ENCODE measurements at places on chromosomes 7 and 10.

DNA sequence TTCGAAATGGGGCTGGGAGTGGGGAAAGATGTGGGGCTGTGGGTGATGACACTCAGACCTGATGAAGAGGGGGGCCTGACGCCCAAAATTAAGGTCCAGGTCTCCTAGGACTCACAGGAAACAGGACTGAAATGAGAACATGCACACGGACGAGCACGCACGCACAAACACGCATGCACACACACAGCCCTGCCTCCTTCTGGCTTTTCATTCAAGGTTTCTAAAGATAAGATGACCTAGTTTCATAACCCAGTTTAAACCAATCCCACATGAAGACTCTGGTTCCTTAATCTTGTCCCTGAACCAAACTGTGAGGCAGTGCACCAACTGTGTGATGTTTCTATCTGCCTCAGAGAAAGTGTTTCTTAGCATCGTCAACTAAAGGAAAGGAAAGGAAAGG lies 162.0 kb downstream of the DGKI start:
- no peak for DNase-seq

DNA sequence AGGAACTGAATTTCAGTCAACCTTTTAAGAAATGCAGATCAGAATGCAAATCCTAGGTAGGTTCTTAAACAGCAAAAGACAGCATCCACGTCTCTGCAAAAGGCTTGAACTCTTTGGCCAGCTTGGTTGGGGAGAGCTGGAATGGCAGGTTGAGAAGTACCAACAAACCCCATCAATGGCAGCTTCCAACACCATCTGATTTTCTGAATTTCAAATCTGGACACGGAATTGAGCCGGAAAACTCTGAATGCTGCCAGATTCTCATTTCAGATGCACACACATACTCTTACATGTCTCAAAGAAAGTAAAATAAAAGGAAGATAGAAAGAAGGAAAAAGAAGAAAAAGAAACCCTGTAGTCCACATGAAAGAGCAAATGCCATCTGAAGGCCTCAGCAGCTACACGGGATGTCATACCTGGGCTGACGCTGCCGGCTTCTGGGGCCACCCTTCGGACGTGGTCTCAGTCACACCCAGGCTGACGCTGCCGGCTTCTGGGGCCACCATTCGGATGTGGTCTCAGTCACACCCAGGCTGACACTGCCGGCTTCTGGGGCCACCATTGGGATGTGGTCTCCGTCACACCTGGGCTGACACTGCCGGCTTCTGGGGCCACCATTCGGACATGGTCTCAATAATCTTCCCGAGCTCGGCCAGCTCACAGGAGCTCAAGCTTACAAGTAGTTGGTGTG lies 165.3 kb downstream of the PTPRN2 start:
- no peak for DNase-seq

DNA sequence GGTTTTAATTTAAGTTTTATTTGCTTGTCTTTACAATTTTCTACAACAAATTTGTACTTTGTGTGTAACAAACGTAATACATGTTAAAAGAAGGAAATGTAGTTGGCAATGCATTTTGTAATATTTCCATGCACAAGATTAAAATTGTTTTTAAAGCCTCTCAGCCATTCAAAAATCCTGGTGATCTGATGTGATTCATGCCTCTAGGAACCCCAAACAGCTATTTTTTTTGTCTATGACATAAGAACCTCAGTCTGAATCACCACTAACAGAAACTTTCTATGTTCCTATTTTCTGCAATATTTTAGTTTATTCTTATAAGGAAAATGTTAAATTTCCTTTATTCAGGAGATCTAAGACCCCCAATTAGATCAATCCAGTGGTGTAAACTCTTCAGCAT lies 183.1 kb upstream of the YAE1 start:
- no peak for DNase-seq

DNA sequence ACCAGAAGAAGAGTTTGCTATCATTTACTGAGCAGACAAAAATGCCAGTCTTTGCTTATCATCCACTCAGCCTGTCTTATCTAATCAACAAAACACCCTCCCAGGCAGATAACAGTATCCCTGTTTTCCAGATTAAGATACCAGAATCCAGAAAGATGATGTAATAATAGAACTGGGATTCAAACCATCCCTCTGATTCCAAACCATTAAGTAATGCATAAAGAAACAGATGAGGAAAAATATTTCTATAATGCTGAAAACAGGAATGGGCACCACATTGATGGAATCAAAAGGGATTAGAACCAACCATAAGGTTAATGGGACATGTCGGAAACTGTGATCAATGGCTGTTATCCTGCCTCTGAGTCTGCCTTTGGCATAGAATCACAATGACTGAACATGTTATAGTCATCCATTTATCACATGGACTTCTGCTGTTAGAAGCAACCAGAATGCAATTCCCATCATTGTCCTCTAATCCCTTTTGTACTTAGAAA lies 92.1 kb upstream of the RSU1 start:
- no peak for DNase-seq

GRCh38 chr10:35452847-35453246 lies 116.5 kb downstream of the CCNY start:
- no peak for DNase-seq

DNA sequence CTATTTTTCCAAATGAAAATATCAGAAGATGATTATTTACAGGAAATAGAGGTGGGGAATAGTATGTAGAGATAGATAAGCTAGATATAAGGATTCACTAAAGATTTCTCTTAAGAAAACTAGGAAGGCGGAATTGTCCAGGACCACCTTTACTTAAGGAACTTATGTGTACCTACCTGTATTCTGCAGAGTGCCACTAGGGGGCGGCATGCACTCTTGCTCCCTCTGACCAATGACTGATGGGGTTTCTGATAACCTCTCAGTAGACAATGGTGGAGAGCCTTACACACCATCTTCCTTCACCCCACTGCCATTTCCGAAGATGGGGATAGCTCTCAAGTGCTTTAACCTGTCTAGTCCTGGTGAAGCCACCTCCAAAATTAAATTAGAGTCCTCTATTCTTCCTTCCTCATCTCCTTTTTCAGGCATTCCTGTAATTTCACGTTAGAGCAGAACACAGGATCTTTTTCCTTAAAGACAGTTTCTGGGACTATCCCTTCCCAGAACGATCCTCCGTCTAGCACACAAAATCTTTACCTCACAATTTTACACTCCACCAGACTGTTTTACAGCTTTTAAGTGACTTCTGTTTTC lies 453.1 kb downstream of the SORCS1 start:
- DNase-seq, result no peak

- DNase-seq, result no peak
Measured at GRCh38 chr10:129764011-129764900, 199.8 kb downstream of the EBF3 start.

DNA sequence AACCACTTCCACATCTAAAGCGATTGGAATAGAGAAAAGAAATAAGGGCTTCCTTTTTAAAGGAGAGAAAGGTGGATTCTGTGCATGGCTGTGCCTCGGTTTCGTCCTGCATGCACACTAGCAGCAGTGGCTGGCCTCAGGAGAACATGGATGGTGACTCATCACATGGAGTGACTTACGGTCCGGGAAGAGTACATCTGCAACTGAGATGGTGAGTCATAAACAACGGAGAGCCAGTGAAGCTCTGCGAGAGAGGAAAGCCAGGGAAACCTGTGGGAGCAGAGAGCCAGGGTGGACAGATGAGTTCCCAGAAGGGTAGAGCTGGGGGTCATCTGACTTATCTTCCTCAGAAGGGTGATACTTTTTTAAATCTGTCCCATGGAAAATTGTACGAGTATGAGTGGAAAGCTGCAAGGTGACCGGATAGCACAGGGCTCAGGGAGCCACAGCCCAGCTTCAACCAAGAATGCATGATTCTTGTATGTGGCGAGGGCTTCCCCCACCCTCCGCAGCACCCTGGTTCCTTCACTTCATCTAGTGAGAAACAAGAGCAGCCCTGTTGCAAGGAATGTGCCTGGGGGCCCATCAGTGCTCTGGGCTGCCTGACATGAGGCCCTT lies 259.1 kb downstream of the KLF6 start:
- DNase-seq, result peak; percentile 88

DNA sequence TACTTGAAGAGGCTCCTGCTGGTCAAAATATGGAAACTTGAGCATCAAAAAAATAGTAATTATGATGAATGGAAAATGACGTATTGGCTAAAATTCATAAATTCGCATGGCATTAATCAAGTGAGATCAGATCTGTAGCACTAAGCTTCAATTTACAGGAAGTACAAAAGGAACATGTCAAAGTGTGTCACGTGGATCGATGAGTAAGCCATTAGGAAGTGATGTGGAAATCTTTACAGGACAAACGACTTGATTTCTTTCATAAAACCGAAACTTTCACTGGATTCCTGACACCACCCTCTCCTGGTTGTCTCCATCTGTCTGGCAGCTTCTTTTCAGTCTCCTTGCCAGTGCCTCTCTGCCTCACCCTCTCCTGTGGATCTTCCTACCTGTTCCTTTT lies 25.8 kb downstream of the AKR1C8 start:
- no peak for DNase-seq

GRCh38 chr7:78043159-78043558 lies 244.6 kb downstream of the PHTF2 start:
- no peak for DNase-seq

DNA sequence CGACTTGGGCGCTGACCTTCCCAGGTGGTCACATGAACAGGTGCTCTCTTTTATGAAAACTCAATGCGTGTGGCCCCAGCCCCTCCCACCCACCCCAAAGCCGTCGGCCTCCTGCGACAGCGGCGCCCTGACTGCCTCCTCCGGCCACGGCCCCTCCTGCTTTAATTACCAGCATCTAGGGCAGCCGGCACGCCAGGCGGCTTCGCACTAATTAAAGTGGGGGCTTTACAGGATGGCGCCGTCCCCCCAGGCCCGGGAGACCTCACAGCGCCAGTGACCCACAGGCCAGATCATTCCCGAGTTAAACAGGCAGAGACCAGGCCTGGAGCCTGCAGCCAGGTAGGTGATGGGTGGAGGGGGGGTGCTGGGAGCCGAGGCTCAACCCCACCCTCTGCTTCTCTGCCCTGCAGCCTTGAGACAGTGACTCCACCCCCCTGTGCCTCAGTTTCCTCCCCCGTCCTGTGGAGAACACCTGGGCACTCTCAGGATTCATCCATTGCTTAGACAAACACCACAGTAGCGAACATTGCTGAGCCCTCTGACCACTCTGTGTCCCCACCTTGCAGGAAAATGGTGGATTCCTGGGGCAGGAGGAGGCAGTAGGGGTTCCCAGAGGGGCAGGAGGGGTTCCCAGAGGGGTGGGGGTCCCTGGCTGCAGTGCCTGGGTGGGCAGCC lies 100.8 kb downstream of the MICALL2 start:
- DNase-seq, result no peak

- DNase-seq, result no peak
Measured at GRCh38 chr10:99236627-99237309, 1.1 kb upstream of the HPSE2 start.

GRCh38 chr10:51569467-51569866 lies 129.9 kb downstream of the CSTF2T start:
- DNase-seq, result no peak
